ENCODE measurements at places on chromosomes 13 and 19.
A peak's percentile ranks its signal among the peaks of the same experiment; 100 is the strongest.

- no peak for DNase-seq
Measured at GRCh38 chr19:44280916-44281315, 21.2 kb downstream of the ZNF233 start.

DNA sequence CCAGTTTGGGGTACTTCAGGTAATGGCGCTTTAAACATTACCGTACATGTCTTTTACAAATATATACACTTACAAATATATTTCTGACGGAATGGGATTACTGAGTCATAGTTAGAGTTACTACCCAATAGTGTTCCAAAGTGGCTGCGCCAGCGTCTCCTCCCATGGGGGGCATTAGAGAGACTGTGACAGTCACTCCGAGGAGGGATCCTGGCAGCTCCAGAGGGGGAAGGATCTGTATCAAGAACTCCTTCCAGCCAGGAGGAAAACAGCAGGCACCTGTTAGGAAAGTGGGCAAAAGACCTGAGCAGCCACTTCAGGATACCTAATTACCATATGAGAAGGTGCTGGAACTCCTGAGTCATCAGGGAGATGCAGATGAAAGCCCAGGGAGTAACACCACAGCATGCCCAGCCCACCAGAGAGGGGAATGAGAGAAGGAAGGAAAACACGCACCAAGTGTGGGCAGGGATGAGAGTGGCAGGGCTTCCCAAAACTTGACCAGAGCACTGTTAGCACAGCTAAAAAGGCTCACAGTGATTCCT, 52.9 kb downstream of the SLC7A9 start:
- no peak for DNase-seq

DNA sequence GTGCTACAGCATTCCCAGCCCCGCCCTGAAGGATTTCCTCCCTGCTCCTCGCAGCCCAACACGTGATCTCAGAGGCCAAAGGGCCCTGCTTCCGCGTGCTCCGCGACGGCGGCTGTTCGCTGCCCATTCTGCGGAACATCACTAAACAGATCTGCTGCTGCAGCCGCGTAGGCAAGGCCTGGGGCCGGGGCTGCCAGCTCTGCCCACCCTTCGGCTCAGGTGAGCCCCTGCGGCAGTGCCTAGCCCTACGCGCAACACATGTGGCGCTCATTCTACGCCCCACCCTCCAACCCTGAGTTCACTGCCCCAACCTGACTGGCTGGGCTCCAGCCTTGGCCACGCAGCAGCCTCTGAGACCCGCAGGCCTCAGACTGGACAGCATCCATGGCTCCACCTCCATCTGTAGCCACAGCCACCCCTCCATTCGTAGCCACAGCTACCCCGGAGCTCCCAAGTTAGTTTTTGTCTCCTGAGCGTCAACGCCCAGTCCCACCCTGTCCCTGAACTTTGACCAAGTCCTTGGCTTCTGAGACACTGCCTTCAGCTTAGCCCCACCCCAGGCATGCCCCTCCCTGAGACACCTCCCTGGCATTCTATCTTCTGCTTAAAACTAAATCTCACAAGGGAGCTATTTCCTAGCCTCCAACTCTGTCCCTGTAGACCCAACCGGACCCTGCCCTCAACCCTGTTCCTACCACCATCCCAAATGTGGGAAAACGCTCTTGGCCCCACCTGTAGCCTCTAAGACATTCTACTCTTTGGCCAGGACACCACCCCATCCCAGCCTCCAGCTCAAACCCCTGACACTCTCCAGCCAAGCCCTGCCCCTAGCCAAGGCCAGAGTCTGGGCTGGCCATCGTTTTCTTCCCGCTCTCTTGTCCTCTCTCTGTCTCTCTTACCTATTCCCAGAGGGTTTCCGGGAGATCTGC, 6.4 kb downstream of the LTBP4 start:
- DNase-seq = no peak

GRCh38 chr19:39247701-39248664, 673 bp downstream of the IFNL4 start:
- no peak for DNase-seq

GRCh38 chr13:94608586-94608985, 6.9 kb downstream of the GPR180 start:
- DNase-seq = no peak

DNA sequence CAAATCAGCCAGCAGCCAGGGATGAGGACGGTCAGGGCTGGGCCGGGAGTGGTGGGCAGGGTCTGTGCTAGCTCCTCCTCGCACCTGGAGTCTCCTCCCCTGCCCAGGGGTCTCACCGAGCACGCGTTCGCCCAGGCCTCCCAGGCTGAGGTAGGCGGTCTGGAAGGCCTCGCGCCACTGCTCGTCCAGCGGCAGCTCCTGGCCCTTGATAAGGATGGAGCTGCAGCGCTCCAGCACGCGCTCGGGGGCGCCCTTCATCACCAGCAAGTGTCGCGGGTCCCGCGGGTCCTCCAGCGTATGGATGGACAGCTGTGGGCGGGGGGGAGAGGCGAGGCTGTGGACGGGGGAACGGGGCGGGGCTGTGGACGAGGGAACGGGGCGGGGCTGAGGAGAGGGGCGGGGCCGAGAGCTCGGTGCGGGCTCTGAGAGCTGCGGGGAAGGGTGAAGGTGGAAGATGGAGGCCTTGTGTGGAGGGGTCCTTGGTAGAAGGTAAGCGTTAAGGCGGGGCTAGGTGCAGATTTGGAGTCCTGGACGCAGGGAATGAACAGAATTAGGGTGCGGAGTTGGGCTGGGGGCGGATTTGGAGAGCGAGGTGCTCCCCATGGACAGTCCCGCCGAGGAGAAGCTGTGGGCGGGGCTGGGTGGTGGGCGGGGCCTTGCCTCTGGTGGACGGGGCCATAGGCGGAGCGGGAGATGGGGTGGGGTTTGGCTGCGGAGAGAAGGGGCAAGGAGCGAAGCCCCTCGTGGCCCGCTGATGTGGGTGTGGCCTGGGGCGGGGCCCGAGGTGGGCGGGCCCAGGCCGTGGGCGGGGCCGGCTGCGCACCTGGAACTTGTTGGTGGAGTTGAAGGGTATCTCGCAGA, 5.7 kb downstream of the ATP4A start:
- peak; percentile 50 for DNase-seq

GRCh38 chr13:29664591-29664990, 69.1 kb upstream of the SLC7A1 start:
- DNase-seq = no peak

- DNase-seq = no peak
Measured at GRCh38 chr13:24074678-24075077, 85.8 kb upstream of the SPATA13 start.

DNA sequence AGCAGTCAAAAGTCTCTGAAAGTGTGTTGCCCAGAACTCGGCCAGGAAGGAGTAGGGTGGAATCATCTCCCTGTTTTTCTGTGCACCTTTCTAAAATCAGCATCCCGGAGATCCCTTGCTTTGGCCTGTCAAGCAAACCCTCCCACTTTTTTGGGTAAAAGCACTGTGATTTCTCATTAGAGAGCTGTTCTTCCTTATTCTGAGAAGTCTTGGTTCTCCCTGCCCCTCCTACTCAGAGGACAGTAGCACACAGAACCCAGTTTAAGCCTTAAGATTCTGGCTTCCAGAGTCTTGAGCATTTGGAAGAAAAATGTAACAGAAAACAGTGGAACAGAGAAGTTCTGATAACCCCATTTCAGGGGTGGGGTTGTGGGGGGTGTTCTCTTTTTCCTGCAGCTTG, 52.6 kb upstream of the KATNAL1 start:
- DNase-seq = no peak

- DNase-seq = no peak
Measured at GRCh38 chr13:47277774-47278173, 380.9 kb upstream of the HTR2A start.

DNA sequence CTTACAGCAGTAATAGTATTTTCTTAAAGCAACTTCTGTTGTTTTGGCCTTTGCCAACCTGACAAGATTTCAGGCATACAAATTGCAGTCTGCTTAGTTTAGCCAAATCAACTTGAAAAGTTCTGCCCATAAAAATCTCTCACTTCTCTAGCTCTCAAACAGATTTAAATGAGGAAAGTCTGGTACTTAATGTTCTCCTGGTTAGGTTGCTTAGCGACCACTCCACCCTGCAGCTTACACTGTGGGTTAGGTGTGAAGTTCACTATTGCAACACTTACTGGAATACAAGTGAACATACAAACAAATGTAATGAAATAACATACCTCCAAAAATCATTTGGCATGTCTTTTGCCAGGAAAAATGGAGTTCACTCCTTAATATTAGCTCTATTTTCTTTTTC, 178.7 kb upstream of the PCDH9 start:
- no peak for DNase-seq

- no peak for DNase-seq
Measured at GRCh38 chr13:46962281-46962941, 65.6 kb upstream of the HTR2A start.

DNA sequence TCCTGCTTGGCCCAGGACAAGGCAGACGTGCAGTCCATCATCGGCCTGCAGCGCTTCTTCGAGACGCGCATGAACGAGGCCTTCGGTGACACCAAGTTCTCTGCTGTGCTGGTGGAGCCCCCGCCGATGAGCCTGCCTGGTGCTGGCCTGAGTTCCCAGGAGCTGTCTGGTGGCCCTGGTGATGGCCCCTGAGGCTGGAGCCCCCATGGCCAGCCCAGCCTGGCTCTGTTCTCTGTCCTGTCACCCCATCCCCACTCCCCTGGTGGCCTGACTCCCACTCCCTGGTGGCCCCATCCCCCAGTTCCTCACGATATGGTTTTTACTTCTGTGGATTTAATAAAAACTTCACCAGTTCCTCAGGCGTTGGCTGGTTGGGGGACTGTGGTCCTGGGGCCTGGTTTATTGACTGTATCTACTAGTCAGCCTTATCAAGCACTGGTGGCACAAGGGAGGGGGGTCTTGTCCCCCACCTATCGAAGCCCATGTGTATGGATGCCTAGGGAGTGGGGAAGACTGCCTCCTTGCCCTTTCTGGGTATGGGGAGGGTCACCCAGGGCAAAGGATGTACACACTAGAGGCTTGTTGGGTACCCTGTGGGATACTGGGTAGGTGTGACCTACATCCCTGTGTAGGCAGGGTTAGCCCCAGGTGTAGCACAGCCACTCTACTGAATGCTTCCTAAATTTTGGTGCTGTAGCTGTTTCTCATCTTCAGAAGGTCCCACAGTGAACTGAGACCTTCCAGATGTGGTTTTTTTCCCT, 4.4 kb downstream of the CHMP2A start:
- DNase-seq = no peak

GRCh38 chr19:40831502-40832430, 18.5 kb downstream of the CYP2A6 start:
- no peak for DNase-seq

DNA sequence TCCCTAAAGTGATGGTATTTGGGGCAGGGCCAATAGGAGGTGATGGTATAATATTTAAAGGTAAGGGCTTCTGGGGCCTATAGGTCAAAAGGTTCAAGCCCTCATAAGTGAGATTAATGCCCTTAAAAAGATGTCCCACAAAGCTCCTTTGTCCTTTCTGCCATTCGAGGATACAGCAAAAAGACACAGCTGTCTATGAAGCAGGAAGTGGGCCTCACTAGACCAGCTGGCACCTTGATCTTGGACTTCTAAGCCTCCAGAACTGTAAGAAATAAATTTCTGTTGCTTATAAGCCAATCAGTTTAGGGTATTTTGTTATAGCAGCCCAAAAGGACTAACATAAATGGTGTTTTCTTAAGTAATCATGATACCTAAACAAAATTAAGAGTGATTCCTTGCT, 27.2 kb upstream of the POU4F1 start:
- DNase-seq = no peak

DNA sequence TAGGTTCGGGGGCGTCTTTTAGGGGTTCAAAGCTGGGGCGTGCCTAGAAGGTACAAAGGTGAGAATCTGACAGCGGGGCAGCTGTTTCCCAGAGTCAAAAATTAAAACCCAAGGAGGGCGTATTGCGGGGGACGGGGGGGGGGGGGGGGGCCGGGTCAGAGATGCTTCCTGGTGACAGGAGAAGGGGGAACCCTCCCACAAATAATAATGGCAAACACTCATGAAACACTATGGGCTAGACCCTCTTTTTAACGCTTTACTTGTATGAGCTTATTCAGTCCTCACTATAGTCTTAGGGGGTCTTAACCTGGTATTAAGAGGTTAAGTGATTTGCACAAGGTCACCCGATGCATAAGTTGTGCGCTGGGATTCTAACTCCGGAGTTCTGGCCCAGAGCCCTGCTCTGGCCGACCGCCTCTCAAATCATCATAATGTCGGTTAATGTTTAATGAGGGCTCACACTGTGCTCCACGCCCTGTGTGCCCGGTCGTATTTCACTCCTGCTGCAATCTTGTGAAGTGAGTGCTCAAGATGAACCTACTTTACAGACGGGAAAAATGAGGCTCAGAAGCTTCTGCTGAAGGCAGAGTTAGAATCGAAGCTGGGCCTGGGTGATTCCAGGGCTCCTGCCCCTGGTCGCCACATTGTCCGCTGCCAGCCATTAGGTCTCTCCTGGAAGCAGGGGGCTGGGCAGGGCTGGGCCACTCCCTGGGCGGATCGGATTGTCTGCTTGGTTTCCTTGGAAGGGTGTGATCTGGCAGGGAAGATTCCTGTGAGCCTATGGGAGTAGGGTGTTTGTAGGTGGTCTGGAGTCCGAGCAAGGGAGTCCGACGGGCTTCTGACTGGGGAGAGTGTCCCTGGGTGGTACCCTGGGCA, 964 bp downstream of the PAK4 start:
- DNase-seq = peak; percentile 9

GRCh38 chr13:45696610-45697226, 5.4 kb upstream of the CBY2 start:
- DNase-seq = no peak

DNA sequence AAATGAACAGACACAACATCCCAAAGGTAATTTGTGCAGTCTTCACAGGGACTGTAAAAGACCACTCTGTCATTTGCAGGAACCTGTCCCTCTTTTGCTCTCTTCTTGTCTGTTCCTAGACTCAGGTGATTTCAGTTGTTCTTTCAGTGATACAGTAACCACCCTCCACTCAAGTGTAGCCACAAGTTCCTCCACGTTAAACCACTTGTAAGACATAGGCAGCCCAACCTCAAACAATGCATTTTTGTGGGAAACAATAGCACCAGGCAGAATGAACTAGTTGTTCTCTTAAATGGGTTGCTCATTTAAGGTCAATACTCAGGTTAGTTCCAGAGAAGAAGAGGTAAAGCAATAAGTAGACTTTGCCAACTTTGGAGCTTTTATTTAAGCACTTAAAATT, 359.4 kb downstream of the MZT1 start:
- DNase-seq = no peak

GRCh38 chr19:2464389-2464788, 7.6 kb upstream of the LMNB2 start:
- DNase-seq = no peak

DNA sequence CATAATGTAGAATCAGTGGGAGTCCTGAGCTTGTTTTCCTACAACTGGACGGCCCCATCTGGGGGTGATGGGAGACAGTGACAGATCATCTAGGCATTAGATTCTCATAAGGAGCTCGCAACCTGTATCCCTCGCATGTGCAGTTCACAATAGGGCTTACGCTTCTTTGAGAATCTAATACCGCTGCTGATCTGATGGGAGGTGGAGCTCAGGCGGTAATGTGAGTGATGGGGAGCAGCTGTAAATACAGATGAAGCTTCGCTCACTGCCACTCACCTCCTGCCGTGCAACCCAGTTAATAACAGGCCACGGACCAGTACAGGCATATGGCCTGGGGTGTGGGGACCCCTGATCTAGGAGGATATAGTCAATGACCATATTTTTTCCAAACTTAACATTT, 38.8 kb downstream of the RCBTB1 start:
- no peak for DNase-seq
